Effector CD4-positive, alpha-beta T cell (primary cell): ENCODE measurements at places on chromosomes 6 and 20.

DNA sequence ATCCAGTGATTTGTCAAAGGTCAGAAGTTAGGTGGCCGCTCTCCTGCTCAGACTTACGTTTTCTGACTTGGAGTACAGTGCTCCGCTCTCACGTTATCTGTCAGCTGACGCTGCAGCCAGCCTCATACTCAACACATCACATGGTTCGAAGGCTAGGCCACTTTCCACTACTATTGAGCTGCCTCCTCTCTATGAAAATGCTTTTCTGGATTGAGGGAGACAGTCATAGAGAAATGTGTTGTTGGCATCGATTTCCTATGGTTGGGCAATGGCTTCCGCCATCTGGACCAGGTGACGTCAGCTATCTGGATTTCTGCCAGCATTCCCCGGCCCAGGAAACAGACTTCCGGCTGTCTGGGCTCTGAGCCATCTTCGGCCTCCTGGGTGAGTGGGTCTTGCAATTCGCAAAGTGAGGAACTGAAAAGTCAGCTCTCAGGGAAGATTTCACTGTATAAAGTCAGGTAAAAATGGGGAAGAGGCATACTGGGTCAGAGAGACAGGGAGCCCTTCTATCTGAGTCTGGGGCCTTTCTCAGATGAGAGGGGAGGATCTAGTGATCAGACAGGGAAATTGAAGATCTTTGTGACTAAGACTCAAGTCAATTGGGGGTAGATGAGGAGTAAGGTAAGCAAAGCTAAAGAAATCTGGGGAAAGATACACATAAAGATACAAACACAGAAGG, 37.5 kb upstream of the IER3 start:
- no peak for DNase-seq

GRCh38 chr6:114169763-114170162, 173.1 kb downstream of the HS3ST5 start:
- no peak for DNase-seq

DNA sequence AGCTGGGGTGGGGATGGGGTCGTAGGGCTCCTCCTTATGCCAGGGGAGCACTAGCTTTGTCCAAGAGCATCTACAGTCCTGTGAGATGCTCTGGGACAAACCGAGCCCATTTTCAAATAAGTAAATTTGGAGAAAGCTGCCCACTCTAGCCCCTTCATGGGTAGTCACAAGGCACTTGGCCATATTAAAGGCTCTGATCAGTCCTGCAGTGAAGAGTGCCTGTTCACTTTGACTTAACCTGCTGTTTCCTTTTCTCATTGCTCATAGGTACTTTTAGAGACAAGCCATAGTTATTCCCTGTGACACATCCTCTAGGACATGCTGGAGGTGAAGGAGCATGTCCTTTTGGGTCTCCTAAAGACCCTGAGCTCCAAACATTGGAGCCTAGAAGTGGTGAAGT, 38.4 kb downstream of the FAM110A start:
- no peak for DNase-seq

GRCh38 chr6:136656121-136656520, 105.9 kb upstream of the MAP7 start:
- DNase-seq = no peak

- no peak for DNase-seq
Observed at GRCh38 chr20:406200-407132, 1.6 kb upstream of the RBCK1 start.
